ENCODE measurements at places on chromosomes 3 and 15.

DNA sequence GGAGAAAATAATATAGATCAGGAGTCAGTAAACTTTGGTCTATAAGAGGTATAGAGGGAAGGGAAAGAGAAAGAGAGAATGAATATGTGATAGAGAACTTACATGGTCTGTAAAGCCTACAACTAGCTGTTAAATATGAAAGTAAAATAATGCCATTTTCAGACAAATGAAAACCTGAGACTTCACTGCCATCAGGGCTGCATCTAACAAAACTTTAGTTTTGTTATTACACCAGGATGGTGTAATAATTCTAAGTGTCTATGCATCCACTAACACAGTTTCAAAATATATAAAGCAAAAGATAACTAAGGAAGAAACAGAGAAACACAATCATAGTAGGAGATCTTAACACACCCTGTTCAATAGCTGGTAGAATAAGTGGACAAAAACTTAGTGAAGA, 217.7 kb downstream of the KLF13 start:
- no peak for DNase-seq

- no peak for DNase-seq
Observed at GRCh38 chr15:91954292-91954691, 100.8 kb downstream of the SLCO3A1 start.

GRCh38 chr3:7637694-7638093, 776.8 kb downstream of the GRM7 start:
- no peak for DNase-seq

- DNase-seq: no peak
Observed at GRCh38 chr3:139944256-139944910, 9.4 kb downstream of the CLSTN2 start.

DNA sequence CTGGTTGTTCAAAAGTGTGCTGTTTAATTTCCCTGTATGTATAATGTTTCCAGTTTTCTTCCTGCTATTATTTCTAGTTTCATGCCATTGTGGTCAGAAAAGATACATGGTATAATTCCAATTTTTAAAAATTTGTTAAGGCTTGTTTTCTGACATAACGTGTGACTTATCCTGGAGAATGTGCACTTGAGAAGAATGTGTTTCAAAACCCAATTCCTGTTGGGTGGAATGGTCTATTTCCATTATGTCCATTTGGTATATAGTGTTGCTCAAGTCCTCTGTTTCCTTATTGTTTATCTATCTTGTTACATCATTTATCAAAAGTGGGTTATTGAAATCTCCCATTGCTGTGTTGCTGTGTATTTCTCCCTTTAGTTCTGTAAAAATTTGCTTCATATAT, 215.4 kb downstream of the GREM1 start:
- no peak for DNase-seq

- DNase-seq: no peak
Observed at GRCh38 chr3:120688121-120688520, 6.1 kb upstream of the HGD start.

DNA sequence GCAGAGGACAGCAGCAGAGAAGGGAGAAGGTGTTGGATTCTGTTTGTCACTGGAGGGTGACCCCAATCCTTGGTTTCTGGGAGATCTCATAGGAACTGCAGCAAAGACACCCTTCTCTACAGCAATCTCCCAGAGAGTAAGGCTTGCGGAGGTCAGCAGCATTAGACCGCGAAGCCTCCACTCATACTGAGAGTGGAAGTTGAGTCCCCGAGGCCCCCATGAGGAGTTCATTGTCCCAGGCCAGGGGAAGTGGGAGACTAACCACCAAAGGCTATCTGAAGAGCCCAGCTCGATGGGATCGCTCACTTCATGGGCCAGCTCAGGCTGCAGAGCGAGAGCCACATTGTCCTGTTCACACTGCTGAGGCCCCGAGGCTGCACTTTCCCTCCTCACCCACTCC, 44.6 kb downstream of the GLDN start:
- no peak for DNase-seq

DNA sequence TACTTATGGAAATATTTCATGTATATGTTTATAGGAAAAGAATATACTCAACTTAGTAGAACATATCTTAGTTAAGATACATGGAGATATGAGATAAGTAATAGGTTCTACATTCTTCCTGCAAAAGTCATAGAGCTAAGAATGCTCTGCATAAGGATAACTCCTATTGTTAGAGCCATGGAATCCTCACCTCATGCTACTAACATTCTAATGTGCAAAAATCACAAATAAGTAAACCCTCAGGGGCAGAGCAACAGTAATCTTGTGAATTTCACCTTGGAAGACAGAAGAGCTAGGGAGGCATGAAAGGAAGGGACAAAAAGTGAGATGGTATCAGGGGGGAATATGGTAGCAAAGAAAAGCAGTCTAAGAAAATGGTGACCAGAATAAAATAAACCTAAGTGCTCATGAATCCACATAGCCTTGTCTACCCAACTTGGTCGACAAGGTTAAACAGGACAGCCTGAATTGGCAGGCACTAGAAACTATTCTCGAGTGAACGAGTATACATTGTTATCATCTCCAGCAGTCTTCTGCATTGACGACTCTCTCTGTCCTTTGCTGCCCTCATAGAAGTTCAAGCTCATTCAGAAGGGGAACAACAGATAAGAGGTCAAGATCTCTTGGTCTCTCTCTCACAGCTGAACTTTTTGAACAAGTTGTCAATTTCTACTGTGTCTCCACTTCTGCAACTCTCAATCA, 52.8 kb downstream of the XRN1 start:
- DNase-seq: no peak

DNA sequence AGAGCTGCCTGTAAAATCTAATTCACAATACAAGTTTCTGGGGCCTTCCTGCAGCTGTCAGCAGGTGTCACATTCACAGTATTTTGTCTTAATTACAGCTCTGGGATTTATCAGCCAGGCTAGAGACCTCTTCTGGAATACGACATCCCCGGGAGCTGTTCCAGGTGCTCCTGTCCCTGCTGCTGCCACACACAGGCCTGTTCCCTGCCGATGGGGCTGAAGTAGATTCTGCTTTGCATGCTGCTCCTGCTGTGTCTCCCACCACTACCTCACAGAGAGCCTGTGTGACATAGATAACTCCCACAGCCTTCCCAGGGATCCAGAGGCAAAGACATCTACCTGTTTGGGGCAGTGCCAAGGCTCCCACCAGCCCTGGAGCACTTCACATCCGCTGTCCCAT, 20.4 kb downstream of the COLQ start:
- no peak for DNase-seq

DNA sequence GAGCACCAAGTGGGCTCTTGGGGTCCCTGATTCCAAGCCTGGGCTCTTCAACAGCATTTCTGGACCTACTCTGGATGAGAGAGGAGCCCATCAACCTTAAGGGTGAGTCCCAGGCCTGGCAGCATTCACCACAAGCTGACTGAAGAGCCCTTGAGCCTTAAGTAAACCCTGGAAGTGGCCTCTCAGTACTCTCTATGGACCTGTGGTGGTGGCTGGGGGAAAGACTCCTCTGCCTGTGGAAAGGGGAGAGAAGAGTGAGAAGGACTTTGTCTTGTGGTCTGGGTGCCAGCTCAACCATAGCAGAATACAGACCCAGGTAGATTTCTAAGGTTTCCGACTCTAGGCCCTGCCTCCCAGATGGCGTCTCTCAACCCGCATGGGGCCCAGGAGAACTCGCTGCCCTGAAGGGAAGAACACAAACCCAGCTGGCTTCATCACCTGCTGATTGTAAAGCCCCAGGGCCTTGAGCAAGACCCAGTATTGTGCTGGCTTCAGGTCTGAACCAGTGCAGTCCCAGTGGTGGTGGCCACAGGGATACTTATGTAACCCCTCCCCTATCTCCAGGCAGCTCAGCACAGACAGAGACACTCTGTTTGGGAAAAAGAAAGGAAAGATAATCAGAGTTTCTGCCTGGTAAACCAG, 71.4 kb downstream of the TFDP2 start:
- no peak for DNase-seq

DNA sequence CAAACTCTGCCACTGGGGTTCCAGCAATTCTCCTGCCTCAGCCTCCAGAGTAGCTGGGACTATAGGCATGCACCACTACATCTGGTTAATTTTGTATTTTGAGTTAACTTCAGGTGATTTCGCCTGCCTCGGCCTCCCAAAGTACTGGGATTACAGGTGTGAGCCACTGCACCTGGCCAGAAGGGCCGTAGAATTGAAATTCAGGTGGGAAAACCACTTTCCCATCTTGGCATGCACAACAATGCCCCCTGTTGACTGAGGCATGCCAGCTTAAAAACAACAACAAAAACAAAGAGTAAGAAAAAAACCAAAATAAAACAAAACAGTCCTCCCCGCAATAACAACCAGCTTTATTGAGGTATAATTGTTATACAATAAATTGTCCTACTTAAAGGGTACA, 32.6 kb upstream of the RAB11A start:
- DNase-seq: no peak

- DNase-seq: no peak
Observed at GRCh38 chr3:82048711-82049110, 287.3 kb upstream of the GBE1 start.

- DNase-seq: no peak
Observed at GRCh38 chr3:100002599-100003350, 111.5 kb downstream of the FILIP1L start.

- DNase-seq: peak; percentile 29
Observed at GRCh38 chr3:196537319-196537984, 22.3 kb upstream of the SMCO1 start.

- DNase-seq: no peak
Observed at GRCh38 chr3:179348325-179349013, 960 bp downstream of the MFN1 start.

DNA sequence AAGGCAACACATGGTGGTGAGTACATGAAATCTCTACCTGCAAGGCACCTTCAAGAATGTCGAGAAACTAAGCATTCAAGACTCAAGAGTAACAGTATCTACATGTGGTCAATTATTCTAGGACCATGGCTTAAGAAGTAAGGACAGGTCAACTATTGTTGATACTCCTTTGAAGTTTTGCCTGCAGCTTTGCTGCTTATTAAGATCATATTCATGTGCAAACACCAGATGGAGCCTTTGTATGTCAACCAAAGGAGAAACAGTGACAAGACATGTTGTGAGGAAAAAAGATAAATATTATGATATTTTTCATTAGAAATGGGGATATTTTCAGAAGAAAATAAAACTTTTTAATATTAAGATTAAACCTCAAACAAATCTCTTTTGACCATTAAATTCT, 52.3 kb upstream of the FGF7 start:
- DNase-seq: no peak

GRCh38 chr3:81154611-81155143, 606.8 kb downstream of the GBE1 start:
- no peak for DNase-seq

GRCh38 chr3:34175636-34176176, 377.3 kb downstream of the PDCD6IP start:
- DNase-seq: no peak

GRCh38 chr3:73500321-73500720, 124.4 kb downstream of the PDZRN3 start:
- no peak for DNase-seq

Measured in stimulated activated CD4-positive, alpha-beta T cell treated with anti-CD3 and anti-CD28 coated beads, Interleukin-15, amount 100 ng/mL, for 1 hour (primary cell).